Activated T-helper 1 cell treated with anti-CD3 and anti-CD28 coated beads, Interleukin-12 subunit alpha, Interleukin-12 subunit beta, Interleukin-2, Interleukin-4 antibody, amounts not matched to agents 30 ng/mL and 10 ng/mL and 1 ng/mL, durations not matched to agents 14 hours and 24 hours and 36 hours (primary cell): ENCODE measurements at places on chromosomes 2 and 18.

- DNase-seq: no peak
- H3K4me3 ChIP-seq: no peak overlapping the region
- no peaks in the 10 kb centered on the region for H3K36me3 ChIP-seq
- H3K4me1 ChIP-seq: peaks cover under 1% of the 10 kb centered on the region
Observed at GRCh38 chr2:162333968-162334367, 10.0 kb upstream of the GCA start.

GRCh38 chr2:165064743-165065142 lies 109.4 kb upstream of the SLC38A11 start:
- DNase-seq: no peak
- H3K4me3 ChIP-seq: no peak overlapping the region
- H3K4me1 ChIP-seq: no peaks in the 10 kb centered on the region
- H3K27ac ChIP-seq: no peak overlapping the region

DNA sequence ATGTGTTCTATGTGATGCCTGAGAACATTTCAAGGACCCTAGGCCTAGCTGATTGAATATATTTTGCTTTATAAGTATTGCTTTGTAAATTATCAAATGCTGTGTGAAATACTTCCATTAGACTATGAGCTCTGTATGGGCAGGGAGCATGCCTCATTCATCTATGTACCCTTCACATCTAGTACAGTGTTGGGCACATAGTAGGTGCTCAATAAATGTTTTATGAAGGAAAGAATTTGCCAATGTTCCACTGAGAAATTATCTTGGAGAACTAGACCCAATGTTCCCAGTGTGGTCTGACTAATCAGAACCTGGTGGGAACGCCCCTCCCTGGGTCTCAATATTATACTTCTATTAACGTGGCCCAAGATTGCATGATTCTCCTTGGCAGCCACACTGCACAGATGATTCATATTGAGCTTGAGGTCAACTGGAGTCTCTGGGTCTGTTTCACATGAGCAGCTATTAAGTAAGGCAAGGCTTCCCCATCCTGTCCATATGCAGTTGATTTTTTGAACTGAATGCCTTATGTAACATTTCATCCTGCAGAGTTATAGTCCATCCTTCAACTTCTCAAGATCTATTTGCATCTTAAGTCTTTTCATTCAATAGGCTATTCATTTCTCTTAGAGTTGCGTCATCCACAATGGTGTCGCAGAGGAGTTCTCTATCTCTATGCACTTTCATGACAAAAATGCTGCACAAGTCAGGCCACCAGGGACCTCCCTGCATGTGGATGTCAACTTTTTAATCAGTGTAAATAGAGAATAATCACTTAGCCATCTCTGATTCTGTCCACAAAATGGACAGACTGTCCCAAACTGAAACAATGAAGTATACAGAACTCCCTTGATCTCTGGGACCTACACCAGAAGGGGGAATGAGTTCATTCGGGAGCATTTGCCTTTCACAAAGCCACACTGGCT lies 257.6 kb downstream of the CYP26B1 start:
- no peak for DNase-seq
- no peaks in the 10 kb centered on the region for H3K4me1 ChIP-seq
- H3K27me3 ChIP-seq: no peaks in the 10 kb centered on the region
- H3K27ac ChIP-seq: no peak overlapping the region
- H3K4me3 ChIP-seq: no peak overlapping the region

GRCh38 chr2:203928849-203929248 lies 7.7 kb upstream of the ICOS start:
- no peak overlapping the region for H3K27ac ChIP-seq
- peaks cover 9% of the 10 kb centered on the region for H3K36me3 ChIP-seq
- peaks cover 40% of the 10 kb centered on the region for H3K4me1 ChIP-seq

- H3K27ac ChIP-seq: no peak overlapping the region
- no peaks in the 10 kb centered on the region for H3K36me3 ChIP-seq
- H3K4me3 ChIP-seq: peak overlapping the region; percentile 16
- peaks cover 6% of the 10 kb centered on the region for H3K27me3 ChIP-seq
- H3K4me1 ChIP-seq: peaks cover 22% of the 10 kb centered on the region
Observed at GRCh38 chr2:71603851-71604725, 150.7 kb downstream of the DYSF start.

DNA sequence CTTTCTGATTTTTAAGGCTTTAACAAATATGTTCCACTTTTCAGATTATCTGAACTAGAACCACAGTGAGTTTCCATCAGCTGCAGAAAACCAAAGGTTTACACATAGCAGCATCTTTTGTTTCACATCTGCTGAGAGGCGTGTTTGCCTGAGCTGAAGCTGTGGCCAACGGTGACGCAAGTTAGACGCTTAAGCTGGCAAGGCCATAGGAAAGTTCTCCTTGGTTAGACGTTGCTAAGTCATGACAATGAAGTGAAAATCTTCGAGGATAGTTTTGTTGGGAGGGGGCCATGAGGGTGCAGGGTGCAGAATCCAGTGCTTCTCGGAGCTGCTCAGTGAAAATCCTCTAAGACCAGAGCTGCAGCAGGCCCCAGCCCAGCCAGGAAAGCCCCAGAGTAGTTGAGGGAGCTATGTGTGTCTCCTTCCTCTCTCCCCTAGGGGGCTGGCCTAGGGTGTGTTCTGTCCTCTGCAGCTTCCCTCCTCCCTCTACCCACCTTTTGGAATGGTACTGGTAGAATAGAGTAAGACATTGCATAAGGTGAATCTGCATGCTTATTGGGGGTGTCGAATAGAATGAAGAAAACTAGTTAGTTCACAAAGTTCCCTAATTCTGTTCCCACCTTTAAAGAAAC lies 105.4 kb downstream of the FHOD3 start:
- no peak overlapping the region for H3K4me3 ChIP-seq
- H3K27ac ChIP-seq: no peak overlapping the region
- no peaks in the 10 kb centered on the region for H3K4me1 ChIP-seq
- no peaks in the 10 kb centered on the region for H3K36me3 ChIP-seq
- DNase-seq: no peak
